ENCODE measurements at places on chromosomes 3 and 15.

DNA sequence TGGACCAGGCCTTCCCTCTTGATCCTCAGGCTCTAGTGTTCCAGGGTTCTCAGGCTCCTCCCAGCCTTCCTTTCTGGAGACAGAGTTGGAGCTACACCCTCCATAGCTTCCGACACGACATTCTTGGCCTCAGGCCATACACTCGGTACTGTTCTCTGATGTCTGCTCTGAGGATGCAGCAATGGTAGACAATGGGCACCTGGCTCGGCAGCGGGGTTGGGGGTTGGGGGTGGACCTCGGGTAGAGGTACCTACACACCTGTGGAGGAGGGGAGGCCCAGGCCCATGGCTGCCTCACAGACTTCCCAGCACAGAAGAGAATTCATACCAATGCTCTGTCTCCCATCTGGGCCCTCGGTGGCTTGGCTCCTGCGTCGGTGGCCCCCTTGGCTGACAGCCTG is 21.4 kb downstream of the CCDC13 start:
- no peak for DNase-seq

DNA sequence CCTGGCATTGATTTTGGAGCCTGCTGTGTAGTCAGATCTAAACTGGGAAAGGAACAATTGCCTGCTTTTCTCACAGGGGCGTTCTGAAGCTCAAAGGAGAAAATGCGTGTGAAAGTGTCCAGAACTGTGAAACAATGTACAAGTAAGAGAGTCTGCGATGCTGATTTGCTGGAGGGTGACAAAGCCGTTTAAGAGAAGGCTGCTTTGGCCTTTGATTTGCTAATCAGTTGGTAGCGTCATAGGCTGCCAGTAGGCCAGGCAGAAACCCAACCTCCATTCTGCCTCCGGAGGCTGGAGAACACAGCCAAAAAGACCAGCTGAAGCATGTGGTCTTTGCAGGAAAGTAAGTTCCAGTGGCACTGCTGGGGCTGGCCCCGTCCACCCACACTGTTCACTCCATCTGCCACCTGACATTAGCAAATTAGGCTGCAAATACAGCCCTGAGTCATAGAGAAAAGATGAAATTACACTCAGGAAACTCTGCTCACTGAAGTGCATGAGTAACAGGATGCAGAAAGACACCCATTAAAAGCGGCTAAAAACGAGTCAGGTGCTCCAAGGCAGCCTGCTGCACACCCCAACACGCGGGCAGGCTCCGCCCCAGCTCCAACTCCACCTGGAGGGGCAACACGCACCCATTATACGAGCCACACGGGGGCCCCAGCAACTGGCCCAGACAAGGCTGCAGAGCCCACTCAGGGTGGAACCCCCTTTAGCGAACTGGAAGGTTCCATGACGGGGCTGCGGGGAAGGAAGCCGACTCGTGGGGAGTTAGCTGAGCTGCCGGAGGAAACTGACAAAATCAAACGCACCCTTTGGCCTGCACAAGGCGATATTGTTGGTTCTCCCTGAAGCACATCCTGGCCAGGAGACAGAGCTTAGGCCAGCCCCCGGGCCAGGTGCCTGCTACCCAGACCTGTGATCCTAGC is 31.6 kb downstream of the ZDHHC19 start:
- peak; percentile 62 for DNase-seq

- no peak for DNase-seq
These were observed 4.1 kb downstream of the P3H2 start for GRCh38 chr3:190116551-190117067.

- DNase-seq: no peak
These were observed 841.6 kb upstream of the DPPA4 start for GRCh38 chr3:110178965-110179364.

GRCh38 chr15:92687195-92687602 is 31.6 kb upstream of the FAM174B start:
- DNase-seq: no peak

- no peak for DNase-seq
These were observed 119.4 kb upstream of the GPR149 start for GRCh38 chr3:154549391-154549790.

DNA sequence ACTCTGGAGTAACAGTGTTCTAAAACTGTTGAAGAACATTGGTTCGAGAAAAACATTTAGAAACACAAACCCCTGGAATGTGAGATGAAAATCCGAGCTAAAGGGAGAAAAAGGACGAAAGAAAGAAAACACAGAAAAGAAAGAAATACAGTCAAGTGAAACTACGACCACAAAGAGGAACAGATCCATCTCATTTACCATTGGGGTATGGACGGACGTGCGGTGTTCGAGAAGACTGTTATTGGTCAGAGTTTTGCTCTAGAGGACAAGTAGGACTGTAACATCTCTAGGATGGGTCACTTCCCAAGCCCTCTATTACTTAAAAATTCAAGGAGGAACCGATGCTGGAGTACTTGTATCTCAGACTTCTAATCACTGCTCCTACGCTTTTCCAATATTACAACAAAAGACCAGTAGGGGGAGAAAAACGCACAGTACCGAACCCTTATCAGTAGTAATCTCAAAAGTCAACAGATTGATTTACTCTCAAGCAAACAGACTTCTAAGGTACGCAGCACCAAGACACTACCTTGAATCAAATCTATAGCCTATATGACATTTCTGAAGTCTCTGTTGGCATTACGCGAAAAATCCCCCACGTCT is 1.1 kb upstream of the PIK3CA start:
- no peak for DNase-seq

DNA sequence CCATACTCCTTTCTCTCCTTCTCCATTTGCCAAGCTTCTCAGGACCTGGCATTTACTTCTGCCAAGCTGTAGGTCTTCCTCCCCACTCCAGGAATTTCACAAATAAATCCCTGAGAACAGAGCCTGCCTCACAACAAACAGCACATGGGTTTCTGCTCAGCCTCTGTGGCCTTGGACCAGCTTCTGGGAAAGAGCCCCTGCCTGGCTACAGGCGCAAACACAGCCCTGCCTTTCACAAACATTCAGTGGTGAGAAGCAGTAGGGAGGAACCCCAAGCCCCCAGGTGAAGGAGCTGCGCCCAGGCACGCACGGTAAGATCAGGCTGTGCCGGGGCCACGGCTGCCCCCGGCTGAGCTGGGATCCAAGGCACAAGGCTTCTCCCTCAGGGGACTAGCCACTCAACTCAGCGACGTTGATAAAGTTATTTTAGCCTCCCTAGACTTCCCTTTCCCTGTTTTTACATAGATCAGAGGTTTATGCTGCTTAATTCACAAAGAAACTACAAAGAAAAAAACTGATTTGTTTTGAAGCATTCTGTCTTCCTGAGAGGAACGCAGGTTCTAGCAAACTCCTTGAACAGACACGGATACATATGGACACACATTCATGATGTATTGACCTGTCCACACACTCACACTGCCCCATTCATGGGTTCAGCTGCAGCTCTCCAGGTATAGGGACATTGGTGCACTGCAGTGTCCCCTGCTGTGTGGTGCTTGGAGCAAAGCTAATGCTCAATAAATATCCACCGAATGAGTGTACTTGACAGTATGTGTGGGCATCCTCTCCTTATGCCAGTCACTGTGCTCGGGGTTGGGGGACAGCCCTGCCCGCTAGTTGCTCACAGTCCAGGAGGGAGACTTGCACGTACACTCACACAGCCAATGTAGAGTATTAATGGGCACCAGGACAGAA is 25.4 kb downstream of the HES1 start:
- no peak for DNase-seq

DNA sequence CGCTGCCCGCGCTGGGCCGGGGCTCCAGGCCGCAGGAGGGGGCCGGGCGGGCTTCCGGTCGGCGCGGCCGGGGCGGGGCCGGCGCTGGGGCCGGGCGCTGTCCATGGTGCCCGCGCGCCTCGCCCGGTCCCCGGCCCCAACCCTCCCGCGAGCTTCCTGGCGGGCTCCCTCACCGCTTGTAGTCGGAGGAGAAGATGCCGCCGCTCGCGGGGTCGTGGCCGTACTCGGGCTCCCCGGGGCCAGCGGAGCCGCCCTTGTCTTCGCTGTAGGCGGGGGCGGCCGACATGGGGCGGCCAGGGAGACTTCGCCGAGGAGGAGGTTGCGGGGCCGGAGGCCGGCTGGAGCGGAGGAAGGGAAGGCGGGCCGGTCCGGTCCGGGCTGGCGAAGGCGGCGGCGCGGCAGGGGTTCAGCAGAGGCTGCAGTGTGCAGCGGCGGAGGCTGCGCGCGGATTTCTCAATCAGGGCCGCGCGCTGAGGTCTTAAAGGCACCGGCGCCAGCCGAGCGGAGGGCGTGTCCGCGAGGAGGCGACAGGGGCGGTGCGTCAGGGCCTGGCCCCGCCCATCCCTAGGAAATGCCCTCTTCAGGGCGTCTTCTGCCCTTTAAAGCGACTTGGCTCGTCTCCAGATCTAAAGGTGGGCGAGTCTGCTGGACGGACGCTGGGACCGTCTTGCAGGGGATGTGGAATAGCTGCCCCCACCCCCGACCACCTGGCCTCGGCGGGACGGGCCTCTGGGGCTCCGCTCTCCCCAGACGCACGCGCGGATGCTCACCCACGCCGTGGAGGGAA is at the start of gene AP3B2:
Gene AP3B2 (minus strand): TSS at position 455 of the 787 bp plus-strand sequence. CDS start 169 bp downstream, at position 286.
- DNase-seq: peak; percentile 36

DNA sequence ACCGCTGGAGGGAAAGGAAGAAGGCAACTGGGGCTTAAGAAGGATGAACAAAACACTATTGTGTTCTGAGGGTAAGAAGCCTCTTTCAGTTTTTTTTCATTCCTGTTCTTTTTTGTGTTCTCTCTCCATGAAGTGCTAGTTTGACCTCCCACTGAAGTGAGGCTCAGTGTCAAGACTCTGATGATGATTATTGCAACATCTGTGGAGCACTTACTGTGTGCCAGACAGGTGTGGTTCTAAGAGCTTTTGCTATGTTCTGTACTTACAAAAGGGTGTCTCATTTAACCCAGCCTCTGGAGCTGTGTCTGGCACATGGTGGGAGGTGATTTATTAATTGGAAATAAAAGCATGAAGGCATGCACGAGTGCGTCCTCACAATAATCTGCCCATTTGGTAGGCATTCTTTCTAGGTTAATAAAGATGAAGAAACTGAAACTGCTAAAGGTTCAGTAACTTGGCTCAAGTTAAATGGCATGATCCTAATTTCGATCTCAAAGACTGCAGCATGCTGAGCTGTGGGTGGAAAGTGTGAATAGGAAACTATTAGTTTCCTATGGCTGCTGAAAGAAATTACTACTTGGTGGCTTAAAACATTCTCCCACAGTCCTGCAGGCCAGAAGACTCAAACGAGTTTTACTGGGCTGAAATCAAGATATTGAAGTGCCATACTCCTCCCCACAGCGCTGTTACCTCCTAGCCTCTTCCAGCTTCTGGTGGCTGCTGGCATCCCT is 38.5 kb upstream of the VEPH1 start:
- DNase-seq: no peak

- DNase-seq: no peak
These were observed 41.2 kb downstream of the RAB7A start for GRCh38 chr3:128767094-128767750.

GRCh38 chr15:51075826-51076523 is 18.7 kb downstream of the TNFAIP8L3 start:
- no peak for DNase-seq

- no peak for DNase-seq
These were observed 88.8 kb downstream of the IGSF11 start for GRCh38 chr3:118945834-118946233.

DNA sequence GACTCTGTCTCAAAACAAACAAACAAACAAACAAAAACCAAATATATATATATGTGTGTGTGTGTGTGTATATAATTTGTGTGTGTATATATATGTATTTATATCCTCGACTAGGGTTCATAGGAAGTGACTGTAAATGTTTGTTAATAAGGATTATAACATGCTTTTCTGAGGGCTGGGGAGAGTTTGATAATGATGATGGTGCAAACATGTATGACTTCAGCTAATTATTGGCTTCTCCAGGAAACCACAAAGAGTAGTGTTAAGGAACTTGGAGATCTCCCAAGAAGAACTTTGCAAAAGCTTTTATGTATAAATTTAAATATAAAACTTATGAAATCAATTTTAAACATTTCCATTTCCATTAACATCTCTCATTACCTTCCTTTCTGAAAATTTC is 3.9 kb upstream of the OPA1 start:
- no peak for DNase-seq

- DNase-seq: no peak
These were observed 132.6 kb upstream of the PROK2 start for GRCh38 chr3:71917545-71917944.

DNA sequence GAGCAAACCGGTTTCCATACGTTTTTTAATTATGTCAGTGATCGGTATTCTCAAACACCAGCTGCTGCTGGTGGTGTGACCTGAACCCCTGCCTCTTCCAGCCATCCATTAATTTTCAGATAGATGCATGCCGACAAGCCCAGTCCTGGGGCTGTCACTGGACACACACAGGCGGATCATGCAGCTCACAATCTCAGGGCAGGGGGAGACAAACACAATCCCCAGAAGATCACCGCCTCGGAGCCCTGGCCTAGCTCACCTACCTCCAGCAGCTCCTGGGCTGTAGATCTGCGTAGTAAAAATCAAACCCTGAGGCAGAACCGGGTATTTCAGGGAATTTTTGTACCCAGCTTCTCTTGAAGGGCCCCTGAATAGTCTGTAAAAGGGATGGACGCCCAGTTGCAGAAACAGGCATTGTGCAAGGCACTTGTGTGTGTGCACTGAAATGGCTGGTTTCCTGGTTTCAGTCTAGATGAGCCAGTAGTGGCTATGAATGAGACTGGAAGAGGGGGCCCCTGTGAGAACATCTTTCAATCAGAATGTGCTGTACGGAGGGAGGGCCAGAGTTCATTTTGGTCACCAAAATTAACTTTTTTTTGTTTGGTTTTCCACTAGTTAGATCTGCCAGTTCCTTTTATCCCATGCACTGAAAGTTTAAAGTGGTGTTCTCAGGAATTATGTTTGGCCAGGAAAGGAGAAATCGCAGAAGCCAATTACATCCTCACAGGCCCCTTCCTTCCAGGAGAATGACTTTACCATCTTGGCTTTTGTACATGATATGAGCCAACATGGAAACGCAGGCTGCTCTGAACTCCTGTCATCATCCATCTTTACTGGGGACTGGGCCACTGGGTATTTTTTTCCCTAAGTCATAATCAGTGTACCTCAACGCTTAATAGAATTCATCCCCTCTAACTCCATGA is 55.0 kb upstream of the RPL32 start:
- DNase-seq: no peak

- DNase-seq: no peak
These were observed 524.9 kb downstream of the ZNF385D start for GRCh38 chr3:21226086-21226485.

GRCh38 chr3:64222501-64223111 is 2.7 kb downstream of the PRICKLE2 start:
- no peak for DNase-seq

- no peak for DNase-seq
These were observed 11.4 kb upstream of the PRR20G start for GRCh38 chr3:127299276-127299675.

- DNase-seq: no peak
These were observed 4.8 kb downstream of the LRRC58 start for GRCh38 chr3:120344349-120344748.

- DNase-seq: no peak
These were observed 3.6 kb downstream of the ZNF589 start for GRCh38 chr3:48244461-48244860.

GRCh38 chr3:16693820-16694219 is 88.6 kb upstream of the DAZL start:
- DNase-seq: no peak

- no peak for DNase-seq
These were observed 209.7 kb downstream of the NR1D2 start for GRCh38 chr3:24154781-24155180.
